ENCODE measurements at places on chromosomes 5 and 9.

DNA sequence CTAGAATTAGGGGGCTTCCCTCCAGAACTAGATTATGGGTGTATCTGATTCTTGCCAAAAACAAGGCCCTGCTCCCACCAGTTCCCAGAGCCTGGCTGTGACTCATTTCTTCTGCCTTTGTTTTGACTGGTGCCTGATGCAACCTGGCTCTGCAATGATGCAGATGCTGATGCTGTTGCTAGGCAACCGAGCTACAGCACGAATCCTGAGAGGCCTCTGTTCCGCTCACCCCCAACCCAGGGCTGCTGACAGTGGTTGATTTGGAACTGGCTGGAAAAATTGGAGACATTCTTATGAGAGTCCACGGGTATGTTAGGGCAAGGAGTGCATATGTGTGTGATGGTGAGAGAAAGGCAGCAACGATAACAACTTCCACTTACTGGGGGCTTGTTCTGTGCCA, 100.3 kb downstream of the NSG2 start:
- no peak for DNase-seq

DNA sequence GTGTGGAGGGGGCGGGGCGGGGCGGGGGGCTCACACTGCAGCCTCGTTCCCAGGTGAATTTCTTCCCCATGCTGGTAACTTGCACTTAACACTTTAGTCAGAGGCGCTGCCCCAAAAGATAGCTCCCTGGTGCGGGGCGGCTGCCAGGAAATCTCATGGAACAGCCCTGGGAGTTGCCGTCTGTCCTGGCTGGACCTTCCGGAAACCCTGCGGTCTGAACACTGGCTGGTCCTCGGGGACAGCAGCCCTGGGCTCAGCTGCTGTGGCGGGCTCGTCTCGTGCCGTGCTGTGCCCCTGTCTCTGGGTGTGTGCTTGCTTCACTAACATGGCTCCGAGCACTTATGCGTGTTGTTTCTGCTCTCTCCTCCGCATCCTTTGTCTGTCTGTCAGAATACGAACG, 25.8 kb downstream of the PTGES2 start:
- no peak for DNase-seq

GRCh38 chr5:32123058-32123805, 50.9 kb downstream of the GOLPH3 start:
- no peak for DNase-seq

DNA sequence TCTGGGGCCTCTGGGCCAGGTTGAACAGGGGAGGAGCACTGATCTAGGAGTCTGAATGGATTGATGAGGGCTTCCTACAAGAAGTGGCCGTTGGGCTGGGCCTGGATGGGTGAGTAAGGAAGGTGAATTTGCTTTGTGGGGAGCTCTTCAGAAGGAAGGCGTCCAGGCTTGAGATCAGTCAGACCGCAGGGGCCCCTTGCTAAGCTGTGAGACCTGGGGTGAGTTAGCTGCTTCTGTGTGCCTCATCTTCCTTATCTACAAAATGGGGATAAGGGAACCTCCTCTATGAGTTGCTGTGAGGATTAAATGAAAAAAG, 1.1 kb upstream of the SYNPO start:
- DNase-seq = no peak

GRCh38 chr5:178385496-178385890, 152.9 kb upstream of the PHYKPL start:
- no peak for DNase-seq

DNA sequence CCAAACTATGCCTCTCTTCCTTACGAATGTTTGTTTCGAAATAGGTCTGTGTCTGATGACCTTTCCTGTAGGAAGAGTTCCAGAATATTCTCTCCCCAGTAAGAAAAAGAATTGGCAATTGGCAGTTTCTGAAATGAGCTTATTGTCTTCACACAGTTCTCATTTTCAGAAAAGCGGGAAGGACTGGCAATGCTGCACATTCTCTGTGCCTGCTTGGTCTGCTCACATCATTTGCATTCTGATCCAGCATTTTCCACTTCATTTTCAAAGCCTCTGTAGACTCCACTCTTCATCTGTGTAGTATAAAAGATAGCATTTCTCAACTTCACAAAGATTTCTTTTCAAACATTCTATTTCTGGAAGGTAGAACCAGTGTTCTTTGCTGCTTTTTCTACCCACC, 120.6 kb upstream of the CCDC112 start:
- no peak for DNase-seq

DNA sequence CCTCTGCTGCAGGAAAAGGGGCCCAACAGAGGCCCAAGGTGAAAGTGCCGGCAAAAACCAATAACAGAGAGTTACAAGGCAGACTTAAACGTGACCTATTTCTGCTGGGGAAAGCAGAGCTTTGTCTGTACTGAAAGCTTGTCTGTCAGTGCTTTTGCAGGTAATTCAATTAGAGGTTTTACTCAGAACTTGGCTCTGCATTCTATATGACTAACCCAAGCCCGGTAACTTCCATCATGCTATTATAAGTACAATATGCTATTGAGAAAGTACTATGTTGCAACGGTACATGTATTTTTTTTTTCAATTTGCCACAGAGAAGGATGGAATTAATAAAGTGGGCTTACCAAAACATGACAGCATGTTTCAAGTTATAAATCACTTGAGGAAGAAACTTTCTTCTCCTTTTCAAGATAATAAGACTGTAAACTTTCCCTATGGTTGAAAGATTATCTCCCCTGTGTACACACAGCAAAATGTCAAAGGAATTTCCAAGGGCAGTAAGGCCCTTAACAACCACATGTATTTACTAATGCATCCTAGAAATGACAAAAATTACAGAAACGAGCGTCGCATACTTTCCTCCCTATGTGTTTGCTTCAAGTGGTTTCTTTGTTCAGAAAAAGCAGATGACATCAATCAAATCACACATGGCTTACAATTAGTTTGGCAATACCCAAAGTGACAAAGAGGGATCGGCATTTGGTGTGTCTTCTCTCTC, 282.4 kb downstream of the EFNA5 start:
- no peak for DNase-seq

DNA sequence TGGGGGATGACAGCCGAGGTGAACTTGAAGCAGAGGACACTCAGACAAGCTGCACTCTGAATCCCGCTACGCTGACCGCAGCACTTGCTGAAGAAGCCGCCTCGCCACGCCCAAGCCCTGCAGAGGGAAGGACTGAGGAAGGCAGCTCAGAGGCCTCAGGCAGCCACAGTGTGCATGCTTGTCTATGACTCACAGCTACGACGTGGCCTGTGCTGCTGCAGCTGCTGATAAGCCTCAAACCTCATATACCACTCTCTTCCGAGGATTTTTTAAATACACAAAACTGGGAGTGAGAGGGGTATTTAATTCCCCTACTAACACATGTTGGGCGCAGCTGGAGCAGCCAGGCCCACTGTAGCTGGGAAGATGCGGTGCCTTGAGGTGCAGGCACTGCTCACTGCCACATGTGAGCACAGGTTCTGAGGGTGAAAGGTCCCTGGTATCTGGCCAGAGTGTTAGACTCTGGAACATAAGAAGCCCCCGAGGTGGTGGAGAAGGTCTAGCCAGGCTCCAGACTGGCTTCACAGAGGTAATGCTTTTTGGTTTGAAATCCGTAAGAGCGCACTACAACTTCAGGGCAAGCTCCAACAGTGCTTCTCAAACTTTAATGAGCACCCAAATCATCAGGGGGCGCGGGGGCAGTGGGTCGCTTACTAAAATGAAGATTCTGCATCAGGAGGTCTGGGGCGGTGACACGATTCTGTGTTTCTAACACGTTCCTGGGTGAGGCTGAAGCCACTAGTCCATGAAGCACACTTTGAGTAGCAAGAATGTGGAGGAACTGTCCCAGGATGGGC, 196.8 kb downstream of the AUH start:
- peak; percentile 51 for DNase-seq

DNA sequence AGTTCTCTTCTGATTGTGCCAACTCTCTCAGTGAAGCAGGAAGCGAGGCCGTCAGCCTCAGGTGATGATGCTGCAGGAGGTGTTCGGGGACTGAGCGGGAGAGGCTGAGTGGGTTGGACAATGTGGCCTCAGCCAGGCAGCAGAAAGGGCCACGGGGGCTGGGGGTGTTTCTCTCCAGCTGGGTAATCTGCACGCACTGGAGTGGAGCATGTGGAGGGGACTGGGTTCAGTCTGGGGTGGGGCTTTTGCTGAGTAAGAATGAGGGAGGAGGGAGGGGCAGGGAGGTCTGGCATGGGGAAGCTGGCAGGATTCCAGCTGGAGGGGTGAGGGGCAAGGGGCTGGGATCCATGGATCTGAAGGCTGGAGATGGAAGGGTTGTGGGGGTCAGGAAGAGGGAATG, 60.8 kb upstream of the PHYKPL start:
- DNase-seq = no peak

GRCh38 chr5:154220625-154221024, 30.1 kb downstream of the GALNT10 start:
- no peak for DNase-seq

DNA sequence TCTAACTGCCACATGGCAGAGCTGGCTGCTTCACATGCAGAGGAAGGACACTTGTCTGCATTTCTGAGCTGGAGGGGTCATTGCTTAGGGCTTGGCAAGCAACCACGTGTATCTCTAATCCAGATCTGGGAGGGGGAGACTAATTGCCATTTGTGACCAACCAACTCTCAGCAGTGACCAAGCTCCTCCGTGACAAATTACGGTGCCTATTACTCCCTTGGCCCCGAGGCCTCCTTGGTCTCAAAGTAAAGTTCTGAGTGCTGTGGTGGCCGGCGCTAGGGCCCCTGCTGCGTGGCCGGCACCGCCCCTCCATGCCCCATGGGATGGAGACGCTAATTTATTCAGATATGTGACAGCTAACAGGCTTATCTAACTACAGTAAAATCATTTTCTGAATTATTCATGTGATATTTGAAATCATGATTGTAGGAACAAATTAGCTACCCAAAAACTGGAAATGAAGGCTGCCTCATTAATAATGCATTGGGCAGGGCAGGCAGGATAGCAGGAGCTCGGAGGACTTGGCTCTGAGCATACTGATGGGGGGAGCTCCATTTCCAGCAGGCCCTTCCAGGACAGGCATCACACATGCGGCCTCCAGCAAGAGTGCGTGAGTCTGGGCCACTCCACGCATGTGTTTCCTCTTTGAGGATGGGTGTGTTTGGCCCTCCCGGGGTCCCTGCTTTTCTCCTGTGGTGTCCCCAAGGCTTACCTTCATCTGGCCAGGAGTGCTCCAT, 67.7 kb downstream of the C5orf15 start:
- DNase-seq = no peak

- no peak for DNase-seq
Measured at GRCh38 chr9:71816916-71817451, 48.7 kb upstream of the CEMIP2 start.

GRCh38 chr5:115461506-115462290, 82.9 kb downstream of the FEM1C start:
- no peak for DNase-seq

GRCh38 chr5:107476783-107477182, 194.0 kb downstream of the EFNA5 start:
- DNase-seq = no peak

DNA sequence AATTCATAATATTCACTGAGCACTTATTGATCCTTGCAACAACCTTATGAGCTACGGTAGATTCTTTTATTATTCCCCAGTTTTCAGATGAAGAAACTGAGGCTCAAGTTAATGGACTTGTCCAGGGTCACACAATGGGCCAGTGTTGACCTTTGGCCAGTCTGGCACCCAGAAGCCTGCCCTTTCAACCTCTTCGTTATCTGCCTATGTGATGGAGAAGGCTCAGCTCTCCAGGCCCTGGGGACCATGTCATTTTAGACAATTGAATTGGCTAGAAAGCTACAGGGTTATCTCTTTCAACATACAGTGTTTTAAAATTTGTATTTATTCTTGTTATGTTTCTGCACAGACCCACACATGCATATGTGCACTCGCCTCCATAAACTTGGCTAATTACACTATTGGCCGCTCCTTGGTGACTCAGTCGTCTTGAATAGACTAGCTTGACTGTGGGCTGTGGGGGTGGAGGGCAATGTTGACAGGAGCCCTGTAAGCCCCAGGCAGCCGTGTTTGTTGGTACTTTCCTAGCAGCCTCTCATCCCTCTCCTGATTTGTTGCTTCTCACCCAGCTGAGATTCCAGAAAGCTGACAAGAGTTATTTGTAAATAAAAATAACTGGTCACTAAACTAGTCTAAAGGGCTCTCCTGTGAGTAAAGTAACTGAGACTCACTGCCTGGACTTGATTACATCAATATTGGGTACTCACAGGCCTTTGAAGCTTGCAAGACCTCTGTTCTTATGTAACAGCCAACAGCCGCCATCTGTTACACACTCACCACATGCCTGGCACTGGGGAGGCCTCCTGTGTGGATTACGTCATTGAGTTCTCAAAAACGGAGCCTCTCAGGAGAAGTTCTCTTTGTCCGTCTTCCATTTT, 8.5 kb upstream of the ANGPTL2 start:
- DNase-seq = no peak

DNA sequence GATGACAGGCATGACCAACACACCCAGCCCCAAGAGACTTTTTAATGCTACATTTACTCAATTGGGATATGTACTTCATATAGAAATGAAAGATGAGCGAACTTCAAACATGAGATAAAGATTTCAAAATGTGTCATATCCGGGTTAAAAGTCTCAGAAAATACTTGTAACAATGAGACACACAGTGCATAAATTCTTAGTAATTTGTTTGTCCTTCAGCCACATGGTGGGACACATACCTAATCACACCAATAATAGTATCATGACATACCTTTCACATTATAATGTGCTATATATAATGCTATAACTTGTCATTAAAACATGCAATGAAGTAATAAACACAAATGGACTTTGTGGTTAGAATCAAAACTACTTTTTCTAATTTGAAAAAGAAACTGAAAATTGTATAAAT, 204.7 kb upstream of the RFX3 start:
- DNase-seq = no peak

GRCh38 chr9:97500263-97500662, 1.2 kb upstream of the TMOD1 start:
- no peak for DNase-seq

DNA sequence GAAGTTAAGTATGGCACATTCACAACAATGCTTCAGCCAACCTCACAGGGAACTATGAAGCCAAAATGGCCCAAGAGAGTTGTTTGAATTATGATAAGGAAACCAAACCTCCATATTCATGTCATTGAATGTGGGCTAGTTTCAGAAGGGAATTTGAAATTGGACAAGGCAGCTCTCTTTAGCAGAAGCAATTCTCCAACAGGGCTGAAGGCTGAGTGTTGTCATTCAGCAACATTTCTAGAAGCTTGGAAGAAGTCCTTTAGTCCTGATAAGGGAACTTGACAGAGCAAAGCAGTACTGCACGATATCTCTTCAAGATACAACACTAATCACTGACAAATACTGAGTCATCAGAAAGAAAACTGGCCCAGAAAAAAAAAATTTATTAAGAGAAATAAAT, 115.4 kb downstream of the SLC25A46 start:
- no peak for DNase-seq

- DNase-seq = no peak
Measured at GRCh38 chr9:132201139-132201538, 39.3 kb downstream of the NTNG2 start.

DNA sequence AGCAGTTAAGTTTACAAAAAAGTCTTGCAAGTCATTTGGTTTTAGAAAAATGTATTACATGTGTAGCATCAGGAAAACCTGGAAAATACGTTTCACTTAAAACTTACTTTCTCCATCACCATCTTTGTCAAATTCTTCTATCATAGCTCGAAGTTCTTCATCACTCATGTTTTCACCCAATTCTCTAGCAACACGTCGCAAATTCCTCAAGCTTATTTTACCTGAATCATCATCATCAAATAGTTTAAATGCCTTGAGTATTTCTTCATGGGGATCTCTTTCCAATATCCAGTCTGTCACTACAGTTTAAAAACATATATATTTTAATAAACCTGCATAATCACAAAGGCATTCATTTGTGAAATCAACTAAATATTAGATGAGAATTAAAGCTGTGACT, 10.3 kb downstream of the CETN3 start:
- no peak for DNase-seq

Measured in stimulated activated CD8-positive, alpha-beta memory T cell treated with anti-CD3 and anti-CD28 coated beads, Interleukin-2, amount 100 ng/mL, for 1 hour (primary cell).